GM10248 (cell line): ENCODE measurements at places on chromosomes 3 and 15.

GRCh38 chr15:100559330-100559729 lies 30.6 kb upstream of the CERS3 start:
- DNase-seq = no peak

DNA sequence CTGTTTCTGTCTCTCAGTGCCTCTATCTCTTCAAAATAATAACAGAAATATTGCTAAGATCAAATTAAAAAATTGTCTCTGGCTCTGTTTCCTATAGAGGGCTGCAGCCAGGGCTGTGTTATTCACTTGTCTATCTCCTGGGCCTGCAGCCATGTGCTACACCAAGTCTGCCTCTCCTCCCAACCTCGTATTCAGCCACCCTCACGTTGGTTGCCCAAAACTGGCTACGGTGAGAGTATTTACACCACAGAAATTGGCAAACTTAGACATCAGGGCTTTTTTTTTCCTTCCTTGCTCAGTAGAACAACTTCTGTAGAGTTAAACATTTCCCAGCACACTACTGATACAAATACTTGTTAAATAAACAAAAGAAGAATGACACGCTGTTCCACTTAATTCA lies 320.9 kb upstream of the ICE2 start:
- DNase-seq = no peak

DNA sequence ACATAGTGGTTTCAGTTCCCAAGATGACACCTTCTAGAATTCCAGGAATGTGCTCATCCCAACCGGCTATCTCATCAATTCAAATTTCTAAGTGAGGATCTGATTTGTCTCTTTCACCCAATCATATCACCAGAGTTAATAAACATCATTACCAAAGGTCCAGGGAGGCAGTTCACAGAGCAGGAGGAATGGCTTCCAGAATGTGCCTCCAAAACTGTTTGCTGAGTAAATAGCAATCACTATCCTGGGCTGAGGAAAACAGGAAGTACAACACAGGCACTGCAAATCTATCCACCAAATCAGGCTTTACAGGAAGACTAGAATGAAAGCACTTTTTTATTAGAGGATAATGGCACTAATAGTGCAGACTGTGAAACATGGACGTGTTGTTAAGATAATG lies 61.5 kb downstream of the OSBPL10 start:
- DNase-seq = no peak

- DNase-seq = no peak
Observed at GRCh38 chr15:28019594-28020309, 79.4 kb downstream of the OCA2 start.

GRCh38 chr3:72517336-72517735 lies 330.9 kb downstream of the SHQ1 start:
- no peak for DNase-seq
